Sigmoid colon (tissue), 7 donors: ENCODE measurements at places on chromosomes 16 and 17. TPM values are rescaled to one million over a fixed set of nuclear protein-coding genes. Genes with fewer than 3 reads are reported as not detected.

Gene EPX
- polyA plus RNA-seq, result not detected

Gene ETV4
- 0.46 TPM for polyA plus RNA-seq

Gene POLR3E
- 11.4 TPM for polyA plus RNA-seq

Gene RHBDL1
- 0.46 TPM for polyA plus RNA-seq

Gene P2RX1
- 0.46 TPM for polyA plus RNA-seq

Gene TSNAXIP1
- polyA plus RNA-seq, result 0.60 TPM

Gene PRR15L
- polyA plus RNA-seq, result 211 TPM

Gene CNGB1
- not detected for polyA plus RNA-seq

Gene CDRT4
- polyA plus RNA-seq, result 1.8 TPM

Gene LRRC37B
- 4.2 TPM for polyA plus RNA-seq

Gene NHLRC4
- polyA plus RNA-seq, result 0.60 TPM

Gene TPSD1
- 1.2 TPM for polyA plus RNA-seq

Gene CHMP1A
- polyA plus RNA-seq, result 157 TPM

Gene ITGB4
- polyA plus RNA-seq, result 116 TPM

Gene SAMD14
- 1.3 TPM for polyA plus RNA-seq

Gene RHBDF1
- polyA plus RNA-seq, result 6.0 TPM

Gene TELO2
- 10.4 TPM for polyA plus RNA-seq

Gene MYH4
- polyA plus RNA-seq, result not detected

Gene GCGR
- not detected for polyA plus RNA-seq

Gene P2RX5
- 55.3 TPM for polyA plus RNA-seq

Gene OR1F1
- polyA plus RNA-seq, result not detected

Gene GPR179
- polyA plus RNA-seq, result 0.09 TPM

Gene CES4A
- 3.0 TPM for polyA plus RNA-seq

Gene ABCA8
- 3.0 TPM for polyA plus RNA-seq

Gene PRR29
- not detected for polyA plus RNA-seq

Gene KLHL10
- not detected for polyA plus RNA-seq

Gene EFNB3
- not detected for polyA plus RNA-seq

Gene ALKBH5
- 40.0 TPM for polyA plus RNA-seq

Gene STH
- polyA plus RNA-seq, result not detected

Gene ASGR2
- 1.0 TPM for polyA plus RNA-seq

Gene KCNJ16
- polyA plus RNA-seq, result not detected

Gene HOXB8
- 3.4 TPM for polyA plus RNA-seq

Gene MT4
- polyA plus RNA-seq, result not detected

Gene CETP
- polyA plus RNA-seq, result 1.2 TPM

Gene GP2
- 3.5 TPM for polyA plus RNA-seq

Gene SLC52A1
- polyA plus RNA-seq, result 0.23 TPM

Gene BPTF
- polyA plus RNA-seq, result 30.8 TPM

Gene GDPD3
- 68.8 TPM for polyA plus RNA-seq

Gene KIF18B
- polyA plus RNA-seq, result 10.5 TPM

Gene SGCA
- 4.6 TPM for polyA plus RNA-seq
